ENCODE measurements at places on chromosomes 2 and 18. TPM values are rescaled to one million over a fixed set of nuclear protein-coding genes. Genes with fewer than 3 reads are reported as not detected.

DNA sequence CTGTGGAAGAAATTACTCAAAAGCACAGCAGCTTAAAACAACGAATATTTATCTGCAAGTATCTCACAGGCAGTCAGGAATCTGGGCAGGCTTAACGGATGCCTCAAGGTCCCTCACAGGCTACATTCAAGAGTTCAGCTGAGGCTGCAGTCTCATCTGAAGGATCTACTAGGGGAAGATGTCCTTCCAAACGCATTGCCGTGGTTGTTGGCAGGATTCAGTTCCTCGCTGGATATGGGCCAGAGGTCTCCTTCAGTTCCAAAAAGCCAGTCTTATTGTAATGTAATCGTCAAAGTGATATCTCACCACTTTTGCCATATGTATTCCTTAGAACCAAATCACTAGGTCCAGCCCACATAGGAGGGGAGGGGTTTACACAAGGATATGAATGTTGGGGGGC, 98.2 kb upstream of the EPAS1 start:
- no peak for ATAC-seq

- ATAC-seq, result peak; percentile 3
Observed at GRCh38 chr2:127024769-127025358, 82.1 kb downstream of the BIN1 start.

DNA sequence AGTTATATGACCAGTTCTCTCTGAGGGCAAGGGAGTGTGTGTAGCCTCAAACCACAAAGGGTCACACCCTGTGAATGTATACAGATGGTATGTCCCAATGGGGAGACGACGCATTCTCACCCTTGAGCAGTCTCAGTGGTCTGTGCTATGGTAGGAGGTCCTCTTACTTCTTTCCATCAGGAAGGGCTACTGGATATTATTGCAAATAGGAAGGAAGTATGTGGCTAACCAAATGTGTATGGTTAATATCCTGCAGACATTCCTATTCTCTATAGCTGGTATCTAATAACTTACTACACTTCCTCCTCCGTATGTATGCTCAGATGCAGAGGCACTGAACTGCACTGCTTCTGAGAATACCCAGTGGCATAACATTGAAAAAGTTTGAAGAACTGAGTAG, 306.7 kb upstream of the CCDC68 start:
- no peak for ATAC-seq

DNA sequence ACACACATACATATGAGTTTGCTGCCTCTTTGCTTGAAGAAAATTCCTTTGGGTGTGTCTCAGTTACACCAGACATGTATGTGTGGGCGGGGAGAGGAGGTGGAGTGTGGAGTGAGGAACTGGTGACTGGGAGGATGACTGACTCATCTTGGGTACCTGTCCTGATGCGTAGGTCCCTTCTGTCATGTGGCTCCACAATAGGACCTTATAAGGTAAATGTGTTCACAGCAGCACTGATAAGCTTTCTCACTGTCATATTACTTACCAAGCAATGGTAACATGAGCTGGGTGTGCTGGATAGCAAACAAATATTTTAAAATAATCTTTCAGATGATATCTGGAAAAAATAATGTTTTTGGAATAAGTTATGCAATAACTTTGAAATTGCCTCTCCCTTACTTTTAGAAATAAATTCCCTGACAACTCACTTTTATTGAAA, 45.1 kb downstream of the SLC9A2 start:
- peak; percentile 99 for ATAC-seq

Gene AQP12A
- not detected for total RNA-seq

All from activated T-helper 17 cell treated with anti-CD3 and anti-CD28 coated beads, Interleukin-2, amount 50 U/mL, for 72 hours (primary cell).